ENCODE measurements at places on chromosomes 16 and 17. TPM values are rescaled to one million over a fixed set of nuclear protein-coding genes. Genes with fewer than 3 reads are reported as not detected.

The RNF43 gene
- total RNA-seq, result 7.9 TPM

The PIRT gene
- not detected for total RNA-seq

The GCGR gene
- total RNA-seq, result not detected

The TBC1D3H gene
- total RNA-seq, result not detected

The RHBDL3 gene
- total RNA-seq, result not detected

The MAPT gene
- total RNA-seq, result 0.66 TPM

The MEIOB gene
- not detected for total RNA-seq

The PLXDC1 gene
- 0.61 TPM for total RNA-seq

All from MCF 10A (cell line).